ENCODE measurements at places on chromosomes 7 and 10.
A peak's percentile ranks its signal among the peaks of the same experiment; 100 is the strongest.

GRCh38 chr10:110686949-110687348 is 42.8 kb downstream of the RBM20 start:
- DNase-seq: no peak

GRCh38 chr7:50475340-50475739 is 25.2 kb upstream of the FIGNL1 start:
- DNase-seq: no peak

DNA sequence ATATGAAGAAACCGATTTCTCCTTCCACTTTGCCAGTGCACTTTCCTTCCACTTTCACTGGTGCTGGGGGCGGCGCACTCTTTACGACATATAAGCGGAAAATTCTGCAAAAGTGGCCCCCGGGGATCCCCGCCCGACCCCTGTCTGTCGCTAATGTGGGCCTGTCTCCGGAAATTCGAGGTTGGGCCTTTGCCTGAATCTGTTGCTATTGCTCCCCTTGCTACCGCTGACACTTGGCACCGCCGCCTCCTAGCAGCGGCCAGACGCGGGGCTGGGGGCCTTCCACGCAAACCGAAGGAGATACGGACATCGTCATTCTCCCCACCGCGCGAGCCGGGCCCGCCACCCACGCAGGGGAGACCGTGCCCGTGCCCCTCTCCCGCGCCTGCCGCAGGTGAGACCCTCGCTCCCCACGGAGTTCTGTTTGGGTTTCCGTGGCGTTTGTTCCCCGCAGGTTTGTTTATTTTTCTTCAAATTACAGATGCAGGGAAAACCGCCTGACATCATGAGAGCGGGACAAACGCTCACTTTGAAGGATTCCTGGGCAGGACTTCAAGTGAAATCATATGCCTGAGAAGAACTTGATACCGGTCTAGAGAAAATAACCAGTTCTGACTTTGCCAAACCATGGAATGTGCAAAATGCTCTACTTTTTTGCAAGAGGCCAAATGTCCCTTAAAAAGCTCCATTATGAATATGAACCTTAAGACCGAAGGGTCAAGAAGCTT is 5.0 kb downstream of the TWIST1 start:
- DNase-seq: no peak

DNA sequence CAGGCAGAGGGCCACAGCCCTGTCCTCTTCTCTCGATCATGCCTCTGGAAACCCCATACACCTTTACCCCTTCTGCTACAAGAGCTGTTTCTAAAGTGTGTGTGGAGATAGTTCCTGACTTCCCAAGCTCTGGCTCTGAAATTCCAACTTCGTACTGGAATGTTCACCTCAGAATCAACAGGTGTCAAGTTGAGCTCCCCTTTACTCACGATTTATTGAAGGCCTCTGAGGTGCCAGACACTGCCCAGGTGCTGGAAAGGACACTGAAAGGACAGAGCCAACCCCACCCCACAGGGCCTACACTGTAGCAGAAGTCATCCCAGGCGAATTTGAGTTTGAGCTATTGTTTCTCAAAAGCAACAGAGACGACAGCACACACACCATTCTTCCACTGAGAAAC is 209.9 kb upstream of the FRMD4A start:
- no peak for DNase-seq

GRCh38 chr10:125656523-125656922 is 26.4 kb downstream of the TEX36 start:
- no peak for DNase-seq

DNA sequence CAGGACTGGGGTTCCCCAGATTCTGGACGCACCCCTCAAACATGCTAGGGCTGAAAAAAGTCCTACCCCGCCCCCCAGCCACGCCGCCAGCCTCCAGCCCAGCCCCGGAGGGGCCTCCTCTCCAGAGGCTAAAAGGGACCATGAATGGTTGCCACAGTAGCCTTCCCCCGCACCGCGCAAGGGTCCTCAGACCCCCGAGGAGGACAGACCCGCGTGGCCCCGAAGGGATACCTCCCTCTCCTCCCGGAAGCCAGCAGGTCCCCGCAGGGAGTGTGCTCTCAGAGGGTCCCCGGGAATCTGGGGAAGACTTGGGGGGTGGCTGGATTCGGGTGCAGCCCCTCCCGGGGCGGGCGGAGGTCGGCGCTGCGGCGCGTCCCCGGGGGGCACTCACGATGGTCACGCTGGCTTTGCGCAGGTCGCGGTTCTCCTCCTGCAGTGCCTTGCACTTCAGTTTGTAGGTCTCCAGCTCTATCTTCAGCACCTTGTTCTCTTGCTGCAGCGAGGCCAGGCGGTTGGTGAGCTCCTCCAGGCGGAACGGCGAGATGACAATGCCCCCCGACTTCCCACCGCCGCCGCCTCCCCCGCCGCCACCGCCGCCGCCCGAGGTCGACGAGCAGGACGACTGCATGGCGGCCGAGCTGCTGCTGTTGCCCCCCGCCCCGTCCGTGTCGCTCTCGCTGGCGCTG is 482 bp downstream of the CCDC6 start:
- DNase-seq: no peak

GRCh38 chr7:2219606-2220005 is 13.1 kb downstream of the MAD1L1 start:
- no peak for DNase-seq

DNA sequence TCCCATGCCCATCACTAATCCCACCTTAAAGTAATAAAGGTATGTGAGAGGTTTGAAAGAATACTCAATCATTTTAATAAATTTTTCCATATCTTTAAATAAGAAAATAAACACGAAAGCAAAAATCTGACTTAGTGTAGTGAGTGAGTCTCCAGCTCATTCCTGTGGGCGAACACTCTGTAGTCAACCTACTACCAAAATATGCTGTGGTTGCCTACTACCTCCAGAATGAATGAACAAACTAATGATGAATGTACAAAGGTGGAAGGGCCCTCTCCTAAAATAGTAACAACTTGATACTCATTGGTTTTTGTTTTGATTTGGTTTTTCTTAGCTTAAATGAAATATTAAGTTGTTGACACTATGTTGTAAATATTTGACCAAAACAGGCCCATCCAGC is 195.5 kb upstream of the HPS1 start:
- no peak for DNase-seq

DNA sequence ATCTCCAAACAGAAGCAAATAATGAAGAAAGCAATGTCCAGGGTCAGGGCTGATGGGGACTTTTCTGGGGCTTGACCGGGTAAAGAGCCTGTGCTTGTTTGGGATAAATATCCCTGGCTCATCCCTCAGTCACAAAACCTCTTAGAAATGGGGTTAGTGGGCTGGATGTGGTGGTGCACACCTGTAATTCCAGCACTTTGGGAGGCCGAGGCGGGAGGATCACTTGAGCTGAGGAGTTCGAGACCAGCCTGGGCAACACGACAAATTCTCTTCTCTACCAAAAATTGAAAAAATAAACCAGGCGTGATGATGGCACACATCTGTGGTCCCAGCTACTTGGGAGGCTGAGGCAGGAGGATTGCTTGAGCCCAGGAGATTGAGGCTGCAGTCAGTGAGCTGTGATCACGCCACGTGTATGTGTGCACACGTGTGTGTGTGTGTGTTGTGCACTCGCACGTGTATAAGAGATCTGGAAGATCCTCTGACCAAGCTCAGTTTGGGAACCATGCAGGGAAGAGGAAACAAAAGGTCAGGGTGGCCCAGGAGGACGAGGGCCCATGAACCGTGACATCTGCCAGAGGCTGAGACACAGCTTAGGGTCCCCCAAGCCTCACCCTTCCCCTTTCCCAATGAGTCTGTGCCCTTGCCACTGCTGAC is 258.6 kb downstream of the TEX36 start:
- DNase-seq: no peak

DNA sequence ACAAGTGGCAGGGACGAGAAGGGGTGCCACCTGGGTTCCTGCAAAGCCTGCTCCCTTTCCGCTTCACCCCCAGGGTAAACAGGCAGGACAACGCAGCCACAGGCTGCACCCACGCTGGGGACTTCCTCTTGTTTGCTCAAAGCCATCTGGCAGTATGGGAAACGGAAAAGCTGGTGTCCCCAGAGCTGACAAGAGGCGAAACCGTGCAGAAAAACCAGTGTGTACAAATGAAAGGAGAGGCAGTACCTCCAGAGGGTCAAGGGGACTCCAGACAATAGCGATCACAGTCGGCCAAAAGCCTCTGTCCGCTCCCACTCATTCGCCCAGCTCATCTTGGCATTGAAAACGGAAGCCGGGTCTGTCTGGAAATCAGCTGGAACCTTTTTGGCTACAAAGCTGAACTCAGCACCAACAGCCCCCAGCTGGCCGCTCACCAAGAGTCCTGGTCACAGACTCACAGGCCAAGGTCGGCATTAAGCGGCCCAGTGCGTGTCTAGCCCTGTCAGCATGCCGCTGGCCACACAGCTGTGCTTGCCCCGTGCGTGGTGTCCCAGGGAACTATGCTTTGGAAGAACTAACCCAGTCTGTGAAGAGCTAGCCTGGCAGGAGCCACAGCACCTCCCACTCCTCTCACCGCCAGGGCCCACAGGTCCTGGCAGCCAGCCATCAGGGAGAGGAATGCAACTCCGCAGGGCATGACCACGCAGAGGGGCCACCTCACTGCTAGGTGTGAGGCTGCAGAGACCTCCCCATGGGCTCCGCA is 10.4 kb downstream of the TNS3 start:
- DNase-seq: peak; percentile 80

DNA sequence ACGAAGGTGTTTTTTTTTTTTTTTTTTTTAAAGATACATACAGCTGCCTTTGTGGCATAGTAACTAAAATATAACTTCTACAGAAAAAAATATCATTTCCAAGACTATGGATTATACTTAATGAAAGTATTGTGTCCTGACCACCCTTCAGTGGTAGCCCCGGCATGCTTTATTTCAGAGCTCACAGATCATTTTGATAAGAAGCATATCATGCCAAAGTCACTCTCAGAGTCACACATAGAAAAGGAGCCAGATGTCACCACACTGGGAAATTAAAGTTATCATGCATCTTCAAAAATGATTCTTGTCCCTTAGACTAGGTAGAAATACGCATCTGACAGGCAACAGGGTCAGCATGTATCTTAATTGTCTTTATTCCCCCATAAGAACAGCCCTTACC is 3.0 kb downstream of the ADARB2 start:
- no peak for DNase-seq

DNA sequence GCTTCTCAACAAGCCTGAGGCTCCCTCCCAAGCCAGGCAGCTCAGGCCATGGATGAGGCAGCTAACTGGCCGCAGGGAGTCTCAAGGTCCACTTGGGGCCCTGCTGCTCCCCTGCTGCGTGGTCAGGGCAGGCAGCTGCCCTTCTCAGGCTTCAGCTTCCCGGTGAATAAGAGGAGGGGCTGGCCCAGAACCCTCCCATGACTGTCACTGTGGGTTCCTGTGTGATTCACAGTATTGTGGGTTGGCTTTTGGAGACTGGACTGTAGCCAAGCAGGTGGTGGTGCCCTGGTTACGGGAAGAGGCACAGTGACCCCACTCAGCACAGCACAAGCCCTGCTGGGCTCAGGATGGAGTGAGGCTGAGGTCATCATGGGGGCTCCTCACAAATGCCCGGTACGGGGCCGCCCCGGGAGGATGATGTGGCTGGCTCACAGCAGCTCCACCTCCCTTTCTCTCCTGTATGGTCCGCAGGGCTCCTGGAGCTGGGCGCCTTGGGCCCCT is 189.8 kb downstream of the HECW1 start:
- no peak for DNase-seq

DNA sequence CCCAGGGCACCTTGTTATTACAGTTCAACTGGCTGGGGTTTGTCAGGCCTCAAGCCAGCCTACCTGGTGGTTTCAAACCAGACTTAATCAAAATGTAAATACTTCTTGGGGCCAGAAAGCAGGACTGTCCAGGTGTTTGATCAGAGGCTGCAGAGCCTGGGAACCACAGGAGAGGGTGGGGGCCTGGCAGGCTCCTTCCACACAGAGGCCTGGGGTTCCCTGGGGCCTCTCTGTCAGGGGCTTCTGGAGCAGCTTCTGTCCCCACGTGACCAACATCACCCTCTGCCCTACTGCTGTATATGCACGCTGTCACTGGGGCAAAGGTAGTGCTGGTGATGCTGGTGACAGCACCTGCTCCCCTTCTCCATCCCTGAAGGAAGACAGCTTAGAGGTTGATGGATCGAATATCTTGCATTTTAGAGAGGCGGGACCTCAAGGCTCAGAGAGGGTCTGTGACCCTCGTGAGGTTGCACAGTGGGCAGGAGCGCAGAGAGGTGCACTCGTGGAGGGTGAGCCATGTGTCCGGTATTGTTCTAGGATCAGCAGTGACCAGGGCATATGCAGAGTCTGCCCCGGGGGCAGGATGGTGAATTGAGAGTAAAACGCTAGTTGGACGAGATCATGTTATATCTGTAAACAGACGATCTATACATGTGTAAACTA is 95.4 kb downstream of the GRK5 start:
- DNase-seq: no peak

- DNase-seq: no peak
Observed at GRCh38 chr10:104334561-104334960, 3.7 kb downstream of the ITPRIP start.

DNA sequence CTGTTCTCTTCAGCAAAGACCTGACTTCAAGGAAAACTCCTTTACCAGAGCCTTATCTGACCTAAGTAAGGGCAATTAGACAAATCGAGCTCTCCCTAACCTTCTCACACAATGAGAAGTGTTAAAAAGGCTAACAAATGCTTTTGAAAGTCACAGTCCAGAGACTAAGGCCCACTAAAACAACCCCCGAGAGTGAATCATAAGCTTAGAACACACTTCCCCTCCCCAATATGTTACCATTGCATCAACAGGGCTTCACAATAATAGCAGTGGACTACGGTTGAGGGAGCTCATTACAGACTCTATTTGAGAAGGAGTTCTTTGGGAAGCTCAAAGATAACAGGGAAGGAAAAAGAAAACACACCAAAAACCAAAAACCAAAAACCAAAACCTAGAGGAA is 28.6 kb upstream of the ZEB1 start:
- no peak for DNase-seq

GRCh38 chr10:34524369-34525091 is 290.6 kb downstream of the PARD3 start:
- no peak for DNase-seq

- no peak for DNase-seq
Observed at GRCh38 chr7:128025819-128026218, 5.4 kb downstream of the LRRC4 start.

GRCh38 chr7:42227936-42228591 is 8.9 kb downstream of the GLI3 start:
- no peak for DNase-seq

DNA sequence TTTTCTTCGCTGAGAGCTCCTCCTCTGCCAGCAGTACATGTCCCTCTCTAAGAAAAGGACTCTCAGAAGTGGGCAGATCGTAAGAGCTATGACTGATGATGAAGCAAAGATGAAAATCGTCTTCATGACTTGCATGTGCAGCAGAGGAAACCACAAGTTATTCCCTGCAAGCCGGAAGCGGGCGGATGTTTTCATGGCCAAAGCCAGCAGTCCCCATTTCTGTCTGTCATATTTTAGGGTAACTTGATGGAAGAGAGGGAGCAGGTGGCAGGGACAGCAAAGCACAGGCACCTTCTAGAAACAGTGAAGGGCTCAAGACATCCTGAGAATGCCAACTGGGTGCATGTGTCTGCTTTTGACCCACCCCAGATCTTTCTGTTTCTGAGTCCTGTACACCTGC is 19.9 kb downstream of the KLF6 start:
- no peak for DNase-seq

GRCh38 chr10:127952575-127952869 is 45.6 kb downstream of the PTPRE start:
- no peak for DNase-seq
